Activated CD8-positive, alpha-beta T cell treated with anti-CD3 and anti-CD28 coated beads, Interleukin-2, amount 10 ng/mL, durations not matched to agents 7 days and 5 days (primary cell): ENCODE measurements at places on chromosomes 2 and 18. TPM values are rescaled to one million over a fixed set of nuclear protein-coding genes. Genes with fewer than 3 reads are reported as not detected.

The CCDC142 gene
- 26.7 TPM for total RNA-seq

DNA sequence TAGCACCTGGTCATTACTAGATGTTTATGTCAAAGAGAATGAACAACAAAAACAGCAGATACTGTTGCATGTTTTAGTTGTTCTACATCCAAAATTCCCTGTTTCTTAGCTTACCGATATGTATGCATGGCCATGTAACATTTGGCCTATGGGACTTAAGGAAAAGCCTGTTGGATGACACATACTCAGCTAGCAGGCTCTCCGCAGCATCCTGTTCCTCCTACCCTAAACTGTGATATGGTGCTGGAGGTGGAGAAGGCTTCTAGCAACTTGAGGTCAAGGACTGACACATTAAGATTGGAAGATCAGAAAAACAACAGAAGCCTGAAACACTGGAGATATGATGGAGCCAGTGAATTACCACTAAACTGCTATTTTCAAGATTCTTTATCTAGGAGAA is 537.8 kb downstream of the LRRTM4 start:
- H3K27ac ChIP-seq = no peak overlapping the region
- H3K27me3 ChIP-seq = no peaks in the 10 kb centered on the region
- H3K4me3 ChIP-seq = no peak overlapping the region
- no peaks in the 10 kb centered on the region for H3K4me1 ChIP-seq

DNA sequence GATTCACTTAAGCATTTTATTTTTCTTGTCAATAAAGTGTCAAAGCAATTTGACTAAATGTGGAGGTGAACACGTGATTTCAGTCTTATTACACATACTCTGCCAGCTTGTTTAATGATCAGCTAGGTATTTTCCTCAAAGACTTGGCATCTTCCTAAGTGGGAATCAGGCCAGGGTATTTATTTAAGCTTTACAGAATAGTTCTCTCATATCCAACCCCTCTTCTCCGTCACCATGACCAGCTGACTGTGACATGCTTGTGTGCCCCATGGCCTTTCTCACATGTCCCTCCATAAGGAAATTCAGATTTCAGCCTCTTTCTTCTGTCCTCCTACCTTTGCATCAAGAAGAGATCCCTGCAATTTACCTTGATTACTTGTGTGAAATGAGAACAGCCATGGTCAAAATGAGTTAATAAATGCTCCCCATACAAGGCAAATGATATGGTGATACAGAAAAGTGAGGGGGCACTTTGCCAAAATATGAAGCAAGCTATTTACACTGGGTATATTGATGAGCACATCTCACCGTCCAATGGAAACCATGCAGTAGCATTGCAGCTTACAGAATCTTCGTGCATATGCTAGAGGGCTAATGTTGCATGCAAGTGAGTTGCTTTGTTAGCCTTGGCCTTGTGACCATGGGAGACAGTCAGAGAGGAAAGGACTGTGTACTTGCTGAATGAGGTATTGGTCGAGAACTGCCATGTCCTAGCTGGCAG is 202.2 kb downstream of the RNF152 start:
- no peak for DNase-seq
- no peak overlapping the region for H3K4me3 ChIP-seq
- no peaks in the 10 kb centered on the region for H3K36me3 ChIP-seq
- H3K27ac ChIP-seq = no peak overlapping the region
- no peaks in the 10 kb centered on the region for H3K27me3 ChIP-seq

DNA sequence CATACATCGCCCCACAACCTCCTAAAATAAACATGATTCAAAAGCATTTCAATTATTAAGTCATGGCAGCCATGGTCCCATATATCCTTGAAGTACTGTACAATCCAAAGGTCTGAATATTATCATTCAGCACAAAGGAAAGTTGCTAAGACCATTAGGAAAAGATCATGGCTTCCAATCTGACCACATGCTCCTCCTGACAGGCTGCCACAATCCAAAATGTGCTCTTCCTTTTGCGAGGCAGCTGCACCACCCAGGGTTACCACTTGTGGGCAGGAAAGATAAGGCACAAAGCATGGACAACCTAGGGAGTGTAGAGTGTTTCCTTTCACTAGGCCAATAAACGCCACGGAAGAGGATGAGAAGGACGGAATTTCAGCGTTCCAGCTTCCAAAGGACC is 5.4 kb downstream of the BOLA3 start:
- peaks cover 13% of the 10 kb centered on the region for H3K4me1 ChIP-seq
- no peaks in the 10 kb centered on the region for H3K27me3 ChIP-seq
- H3K27ac ChIP-seq = no peak overlapping the region
- no peak overlapping the region for H3K4me3 ChIP-seq

- no peak overlapping the region for H3K27ac ChIP-seq
- H3K4me1 ChIP-seq = peaks cover 2% of the 10 kb centered on the region
- no peak for DNase-seq
- H3K27me3 ChIP-seq = no peaks in the 10 kb centered on the region
- no peak overlapping the region for H3K4me3 ChIP-seq
- no peaks in the 10 kb centered on the region for H3K36me3 ChIP-seq
Observed at GRCh38 chr2:240229603-240230235, 89.3 kb upstream of the OTOS start.

- H3K27me3 ChIP-seq = peaks cover 2% of the 10 kb centered on the region
- peak overlapping the region; percentile 94 for H3K27ac ChIP-seq
- peak overlapping the region; percentile 86 for H3K4me3 ChIP-seq
Observed at GRCh38 chr18:55477860-55478581, 110.0 kb downstream of the TCF4 start.

The MROH2A gene
- not detected for total RNA-seq

- no peaks in the 10 kb centered on the region for H3K27me3 ChIP-seq
- H3K4me1 ChIP-seq = no peaks in the 10 kb centered on the region
- no peak overlapping the region for H3K27ac ChIP-seq
- H3K4me3 ChIP-seq = no peak overlapping the region
- DNase-seq = no peak
- no peaks in the 10 kb centered on the region for H3K36me3 ChIP-seq
Observed at GRCh38 chr2:109719871-109720270, 74.2 kb upstream of the RGPD5 start.

The MSH2 gene
- total RNA-seq = 52.5 TPM

The RIT2 gene
- not detected for total RNA-seq

DNA sequence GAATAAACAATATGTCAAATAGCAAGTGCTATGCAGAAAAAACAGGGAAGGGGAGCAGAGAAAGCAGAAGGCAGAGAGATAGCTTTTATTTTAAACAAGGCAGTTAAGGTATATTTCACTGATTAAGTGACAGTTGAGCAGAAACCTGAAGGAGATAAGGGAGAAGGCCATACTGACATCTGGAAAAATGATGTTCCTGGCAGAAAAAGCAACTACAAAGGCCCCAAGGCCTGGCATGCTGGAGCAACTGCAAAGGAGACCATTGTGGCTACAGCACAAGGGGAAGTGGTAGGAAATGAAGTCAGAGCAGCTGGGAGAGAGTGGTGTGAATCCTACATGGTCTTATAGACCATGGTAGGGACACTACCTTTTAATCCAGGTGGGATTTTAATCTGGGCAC is 8.9 kb upstream of the PCBP1 start:
- H3K27me3 ChIP-seq = no peaks in the 10 kb centered on the region
- peaks cover 43% of the 10 kb centered on the region for H3K4me1 ChIP-seq
- H3K36me3 ChIP-seq = peaks cover 59% of the 10 kb centered on the region
- no peak overlapping the region for H3K4me3 ChIP-seq
- peak overlapping the region; percentile 31 for H3K27ac ChIP-seq

GRCh38 chr2:102279391-102279735 is 32.0 kb upstream of the IL1RL1 start:
- peak overlapping the region; percentile 80 for H3K27ac ChIP-seq
- no peak overlapping the region for H3K4me3 ChIP-seq
- H3K27me3 ChIP-seq = no peaks in the 10 kb centered on the region
- H3K4me1 ChIP-seq = peaks cover 67% of the 10 kb centered on the region

- H3K36me3 ChIP-seq = no peaks in the 10 kb centered on the region
- no peak overlapping the region for H3K4me3 ChIP-seq
- H3K27me3 ChIP-seq = peaks cover 13% of the 10 kb centered on the region
- no peak for DNase-seq
- no peaks in the 10 kb centered on the region for H3K4me1 ChIP-seq
- H3K27ac ChIP-seq = no peak overlapping the region
Observed at GRCh38 chr2:170162271-170162632, 15.7 kb upstream of the MYO3B start.

DNA sequence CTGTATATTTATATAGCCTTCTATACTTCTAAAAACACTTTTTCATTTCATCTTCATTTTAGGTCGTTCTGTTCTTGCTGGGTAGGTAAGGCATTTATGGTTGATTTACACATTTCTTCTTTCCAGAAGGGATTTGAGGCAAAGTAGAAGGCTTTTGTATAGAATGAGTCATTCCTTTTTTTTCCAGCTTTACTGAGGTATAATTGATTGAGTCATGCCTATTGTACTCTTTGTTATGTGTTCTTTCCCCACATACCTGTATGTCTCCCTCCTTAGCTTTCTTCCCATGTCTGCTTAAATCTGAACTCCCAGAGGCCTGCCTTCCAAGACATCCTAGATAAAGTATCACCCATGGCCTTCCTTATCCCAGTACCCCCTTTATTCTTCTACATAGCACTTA is 4.8 kb upstream of the CDC42EP3 start:
- H3K27ac ChIP-seq = no peak overlapping the region
- H3K4me3 ChIP-seq = no peak overlapping the region
- H3K4me1 ChIP-seq = peaks cover 5% of the 10 kb centered on the region
- H3K27me3 ChIP-seq = no peaks in the 10 kb centered on the region

DNA sequence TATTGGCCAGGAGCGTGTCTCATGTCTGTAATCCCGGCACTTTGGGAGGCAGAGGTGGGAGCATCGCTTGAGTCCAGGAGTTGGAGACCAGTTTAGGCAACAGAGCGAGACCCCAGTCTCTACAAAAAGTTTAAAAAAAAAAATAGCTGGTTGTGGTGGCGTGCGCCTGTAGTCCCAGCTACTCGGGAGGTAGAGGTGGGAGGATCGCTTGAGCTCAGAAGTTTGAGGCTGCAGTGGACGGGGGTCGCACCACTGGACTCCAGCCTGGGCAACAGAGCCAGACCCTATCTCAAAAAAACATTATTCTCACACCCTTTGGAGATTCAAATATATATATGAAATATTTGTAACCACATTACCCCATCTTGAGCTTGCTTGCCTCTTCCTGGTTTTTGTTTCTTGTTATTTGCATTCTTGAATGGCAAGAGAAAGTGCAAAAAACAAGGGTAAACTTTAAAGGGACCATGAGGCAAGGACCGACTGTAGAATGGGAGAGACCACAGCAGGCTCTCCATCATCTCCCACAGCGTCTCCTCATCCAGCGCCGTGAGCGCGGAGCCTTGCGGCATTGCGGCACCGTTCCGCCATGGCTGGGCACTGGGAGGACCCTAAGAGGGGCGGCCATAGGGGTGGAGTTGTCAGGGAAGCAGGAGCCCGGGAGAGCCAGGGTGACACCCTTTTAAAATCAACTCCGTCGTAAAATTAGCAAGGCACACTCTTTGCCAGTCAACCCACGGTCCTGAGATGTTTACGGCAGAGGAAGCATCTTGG is 1.4 kb downstream of the ELP2 start:
- H3K4me3 ChIP-seq = peak overlapping the region; percentile 94
- no peaks in the 10 kb centered on the region for H3K27me3 ChIP-seq
- peaks cover 22% of the 10 kb centered on the region for H3K36me3 ChIP-seq
- no peak for DNase-seq
- H3K27ac ChIP-seq = peak overlapping the region; percentile 95
- peaks cover 50% of the 10 kb centered on the region for H3K4me1 ChIP-seq

The IDH1 gene
- total RNA-seq = 29.0 TPM

DNA sequence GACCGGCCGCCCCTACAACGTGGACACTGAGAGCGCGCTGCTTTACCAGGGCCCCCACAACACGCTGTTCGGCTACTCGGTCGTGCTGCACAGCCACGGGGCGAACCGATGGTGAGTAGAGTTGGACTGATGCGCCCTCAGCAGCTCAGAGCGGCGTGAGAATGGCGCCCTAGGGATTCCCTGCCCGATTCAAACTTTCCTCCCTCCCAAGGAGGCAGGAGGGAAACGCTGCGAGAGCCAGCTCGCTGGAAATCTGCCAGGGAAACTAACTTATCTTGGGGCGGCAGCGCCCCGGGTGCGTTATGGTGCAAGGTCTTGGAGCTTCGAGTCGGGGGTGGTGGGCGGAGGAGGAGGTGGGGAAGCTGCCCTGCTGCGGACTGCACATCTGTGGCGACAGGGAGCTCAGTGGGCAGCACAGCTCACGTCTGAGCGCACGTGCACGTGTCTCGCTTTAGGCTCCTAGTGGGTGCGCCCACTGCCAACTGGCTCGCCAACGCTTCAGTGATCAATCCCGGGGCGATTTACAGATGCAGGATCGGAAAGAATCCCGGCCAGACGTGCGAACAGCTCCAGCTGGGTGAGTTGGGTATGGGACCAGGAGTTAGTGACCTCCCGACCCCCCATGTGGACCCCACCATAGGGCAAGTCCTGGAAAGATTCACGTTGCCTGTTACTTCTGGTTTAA is 697 bp downstream of the ITGA4 start:
- no peaks in the 10 kb centered on the region for H3K27me3 ChIP-seq
- H3K4me3 ChIP-seq = peak overlapping the region; percentile 89
- peak overlapping the region; percentile 89 for H3K27ac ChIP-seq
- peaks cover 57% of the 10 kb centered on the region for H3K36me3 ChIP-seq

DNA sequence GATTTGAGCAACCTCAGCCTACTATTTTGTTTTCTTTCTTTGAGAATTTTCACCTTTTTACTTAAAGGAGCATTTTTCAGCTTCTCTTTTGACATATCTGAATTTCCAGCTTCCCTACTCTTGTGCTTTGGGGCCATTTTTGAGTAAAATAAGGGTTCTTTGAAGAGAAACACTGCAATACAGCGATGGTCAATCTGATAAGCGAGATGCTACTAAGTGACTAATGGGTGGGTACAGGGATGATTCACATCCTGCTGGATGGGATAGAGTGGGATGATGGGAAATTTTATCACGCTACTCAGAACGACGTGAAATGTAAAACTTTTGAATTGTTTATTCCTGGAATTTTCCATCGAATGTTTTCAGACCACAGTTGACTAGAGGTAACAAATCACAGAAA is 211.5 kb downstream of the TMEM247 start:
- DNase-seq = no peak
- no peak overlapping the region for H3K27ac ChIP-seq
- no peaks in the 10 kb centered on the region for H3K36me3 ChIP-seq
- H3K4me3 ChIP-seq = no peak overlapping the region

DNA sequence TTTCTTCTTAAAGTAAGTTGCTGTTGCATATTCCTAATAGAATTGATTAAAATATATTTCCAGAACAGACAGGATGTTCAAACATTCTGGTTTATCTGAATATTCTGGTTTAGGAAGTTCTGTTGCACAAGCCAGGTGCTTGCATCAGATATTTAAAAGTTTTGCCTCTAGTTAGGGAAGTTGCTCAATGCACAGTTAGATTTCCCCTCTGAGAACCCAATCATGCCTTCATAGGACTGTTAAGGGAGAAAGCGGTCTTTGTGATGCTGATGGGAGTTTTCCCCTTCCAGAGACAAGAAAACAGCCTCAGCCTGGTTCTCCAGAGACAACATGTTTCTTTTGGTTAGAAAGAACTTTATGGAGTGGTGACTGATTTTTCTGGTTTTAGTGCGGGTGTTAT is 65.6 kb upstream of the REV1 start:
- DNase-seq = no peak
- H3K27ac ChIP-seq = no peak overlapping the region
- no peak overlapping the region for H3K4me3 ChIP-seq
- H3K36me3 ChIP-seq = no peaks in the 10 kb centered on the region
- H3K27me3 ChIP-seq = peaks cover 2% of the 10 kb centered on the region
